ENCODE measurements at places on chromosomes 13 and 19. TPM values are rescaled to one million over a fixed set of nuclear protein-coding genes. Genes with fewer than 3 reads are reported as not detected.

Gene PVR
- polyA plus RNA-seq = 25.9 TPM

Gene DAND5
- 0.08 TPM for polyA plus RNA-seq

Gene ICAM5
- polyA plus RNA-seq = 0.15 TPM

Gene TEX26
- 3.0 TPM for polyA plus RNA-seq

Gene PRX
- polyA plus RNA-seq = 11.9 TPM

Gene C13orf46
- 0.21 TPM for polyA plus RNA-seq

Gene ETV2
- polyA plus RNA-seq = 3.3 TPM

Gene C19orf73
- polyA plus RNA-seq = 0.40 TPM

Gene ZNF224
- 33.0 TPM for polyA plus RNA-seq

Gene CATSPERD
- not detected for polyA plus RNA-seq

Gene SIGLEC9
- polyA plus RNA-seq = 1.4 TPM

Gene CEBPG
- polyA plus RNA-seq = 23.0 TPM

Gene CLEC17A
- 0.29 TPM for polyA plus RNA-seq

Gene NCAN
- polyA plus RNA-seq = 0.04 TPM

Gene MCEMP1
- polyA plus RNA-seq = 0.31 TPM

Gene PRR20D
- not detected for polyA plus RNA-seq

Gene ZNF729
- 0.83 TPM for polyA plus RNA-seq

Gene CDC42EP5
- 26.7 TPM for polyA plus RNA-seq

Gene SHANK1
- polyA plus RNA-seq = 4.2 TPM

Gene ZNF429
- 26.9 TPM for polyA plus RNA-seq

Gene PRODH2
- polyA plus RNA-seq = 15.6 TPM

Gene MBD3L2
- polyA plus RNA-seq = not detected

Gene KMT2B
- 28.9 TPM for polyA plus RNA-seq

Gene FUT3
- not detected for polyA plus RNA-seq

Gene OR7C1
- polyA plus RNA-seq = 0.07 TPM

Gene LGALS7
- polyA plus RNA-seq = not detected

Gene LILRA1
- 0.60 TPM for polyA plus RNA-seq

Gene CRB3
- polyA plus RNA-seq = 26.2 TPM

Gene VSTM2B
- 0.47 TPM for polyA plus RNA-seq

Gene ZNF728
- polyA plus RNA-seq = 0.21 TPM

Gene INSR
- 28.8 TPM for polyA plus RNA-seq

Gene SMIM44
- not detected for polyA plus RNA-seq

Measured in left renal pelvis (tissue), 4 donors.